ENCODE measurements at places on chromosomes 4 and X.

- no peak for DNase-seq
Measured at GRCh38 chr4:107994894-107995293, 5.2 kb downstream of the HADH start.

- DNase-seq = no peak
Measured at GRCh38 chr4:115470763-115471162, 357.3 kb upstream of the NDST4 start.

GRCh38 chrX:84747516-84747915 is 245.3 kb upstream of the HDX start:
- DNase-seq = no peak

GRCh38 chrX:55006827-55007621 is 6.9 kb downstream of the APEX2 start:
- no peak for DNase-seq

- no peak for DNase-seq
Measured at GRCh38 chr4:121734571-121734970, 30.4 kb downstream of the SMIM43 start.

- no peak for DNase-seq
Measured at GRCh38 chr4:85393201-85393600, 81.7 kb upstream of the ARHGAP24 start.

DNA sequence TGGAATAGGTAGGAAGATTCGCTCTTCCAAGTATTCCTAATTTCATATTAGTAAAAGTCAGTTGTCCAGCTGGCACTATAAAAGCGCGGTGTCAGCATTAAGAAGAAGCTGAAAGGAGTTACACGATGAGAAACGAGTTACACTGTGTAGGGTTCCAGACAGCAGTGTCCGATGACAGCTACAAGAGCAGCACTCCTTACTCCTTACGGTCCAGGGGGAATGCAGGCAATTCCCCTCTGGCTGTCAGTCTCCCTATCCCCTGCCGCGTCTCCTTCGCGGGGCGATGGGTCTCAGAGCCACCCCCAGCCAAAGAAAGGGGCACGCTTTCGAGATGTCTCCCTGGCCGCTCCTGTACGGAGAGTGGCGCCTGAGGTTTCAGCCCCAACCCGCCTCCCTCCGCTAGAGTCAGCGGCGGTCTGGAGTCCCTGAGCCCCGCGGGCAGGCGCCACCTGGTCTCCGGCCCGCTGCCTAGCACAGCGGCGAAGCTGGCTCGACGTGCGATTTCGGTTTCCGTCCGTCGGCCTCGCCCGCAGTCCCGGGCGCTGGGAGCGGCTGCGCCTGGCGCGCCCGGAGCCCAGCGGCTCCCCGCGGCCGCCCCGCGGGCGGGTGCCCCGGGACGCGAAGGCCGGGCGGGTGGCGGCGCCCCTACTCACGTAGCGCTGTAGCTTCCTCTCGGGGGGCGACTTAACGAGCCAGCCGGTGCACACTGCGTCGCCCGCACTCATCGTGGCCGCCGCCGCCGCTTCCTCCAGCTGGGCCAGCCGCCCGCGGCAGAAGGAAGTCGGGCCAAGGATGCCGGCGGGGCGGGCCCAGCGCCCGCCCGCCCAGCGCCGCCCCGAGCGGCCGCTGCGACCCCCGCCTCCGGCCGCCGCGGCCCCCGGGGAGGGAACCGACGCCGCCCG is at the start of gene GAB3:
TSS of gene GAB3 (minus strand) at position 777 of the 902 bp plus-strand sequence. CDS start at position 725, 52 bp downstream.
- DNase-seq = peak; percentile 68

- no peak for DNase-seq
Measured at GRCh38 chr4:90124276-90124675, 2.9 kb upstream of the CCSER1 start.

- no peak for DNase-seq
Measured at GRCh38 chr4:73741031-73741749, 821 bp downstream of the CXCL8 start.

- no peak for DNase-seq
Measured at GRCh38 chr4:17578482-17578891, 1.5 kb downstream of the LAP3 start.

GRCh38 chrX:120672389-120672788 is 42.5 kb upstream of the C1GALT1C1 start:
- DNase-seq = no peak

DNA sequence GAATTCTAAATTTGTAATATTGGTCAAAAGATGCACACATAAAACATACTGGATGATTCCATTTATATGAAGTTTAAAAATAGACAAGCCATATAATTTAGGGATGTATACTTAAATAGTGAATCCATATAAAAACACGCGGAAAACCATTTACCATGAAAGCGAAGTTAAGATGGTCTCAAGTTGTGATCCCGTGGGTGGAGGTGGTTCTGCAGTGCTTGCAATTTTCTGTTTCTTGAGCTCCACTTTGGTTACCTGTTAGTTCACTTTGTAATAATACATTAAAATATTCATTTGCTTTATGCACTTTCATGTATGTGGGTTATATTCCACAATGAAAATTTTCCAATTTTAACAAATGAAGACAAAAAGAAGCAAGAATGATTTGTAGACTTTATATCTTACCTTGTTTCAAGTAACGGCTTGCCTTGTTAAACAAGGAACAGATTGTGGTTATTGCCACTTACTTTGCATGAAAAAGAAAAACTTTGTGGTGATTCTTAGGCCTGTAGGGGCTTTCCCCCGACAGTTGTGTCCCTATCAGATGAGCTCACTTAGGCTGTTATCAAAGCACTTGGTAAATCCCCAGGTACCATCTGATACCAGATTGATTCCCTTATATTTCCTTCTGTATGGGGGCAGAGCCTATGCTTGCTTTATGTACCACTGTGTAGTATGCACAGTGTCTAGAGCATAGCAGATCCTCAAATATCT is 12.2 kb downstream of the UCP1 start:
- no peak for DNase-seq

GRCh38 chr4:159594576-159594975 is 491.7 kb downstream of the RAPGEF2 start:
- DNase-seq = no peak

- DNase-seq = no peak
Measured at GRCh38 chr4:134326866-134327265, 125.3 kb upstream of the PABPC4L start.

DNA sequence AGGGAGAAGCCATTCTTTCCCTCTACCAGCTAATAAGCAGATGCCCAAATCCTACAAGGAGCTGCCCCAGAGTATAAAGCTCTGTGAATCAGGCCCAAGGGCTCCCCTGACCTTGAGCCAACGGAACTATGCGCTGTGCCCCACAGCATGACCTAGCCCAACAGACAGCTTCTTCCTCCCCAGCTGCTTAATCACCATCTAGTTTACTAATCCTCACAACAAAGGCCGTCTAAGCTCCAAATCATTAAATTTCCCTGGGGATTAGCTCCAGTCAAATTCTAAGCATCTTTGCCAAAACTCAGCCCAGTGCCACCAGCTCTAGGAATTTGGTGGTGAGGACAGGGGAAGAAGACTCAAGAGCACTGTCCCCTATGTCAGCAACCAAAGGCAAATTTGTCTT is 113.1 kb downstream of the SHROOM4 start:
- DNase-seq = no peak

DNA sequence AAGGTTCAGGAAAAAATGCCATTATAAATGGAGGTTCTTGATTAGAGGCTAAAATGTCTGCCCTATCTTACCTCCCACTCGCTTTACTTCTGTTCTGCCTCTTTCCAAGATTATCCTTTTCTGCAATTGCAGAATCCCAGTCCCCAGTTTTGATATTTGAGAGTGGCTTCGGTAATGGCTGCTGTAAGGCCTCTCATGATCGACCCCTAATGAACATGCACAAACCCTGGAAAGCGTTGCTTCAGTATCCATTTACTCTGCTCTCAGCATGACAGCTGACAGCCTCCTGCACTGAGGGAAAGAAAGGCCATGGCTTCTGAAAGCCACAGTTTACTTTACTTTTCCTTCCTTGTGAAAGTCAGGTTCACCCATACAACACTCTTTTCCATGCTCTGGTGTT is 325.4 kb upstream of the GALNT7 start:
- DNase-seq = no peak

- no peak for DNase-seq
Measured at GRCh38 chrX:122113376-122113775, 1066.0 kb downstream of the GLUD2 start.

GRCh38 chr4:186201010-186201409 is 9.6 kb downstream of the CYP4V2 start:
- no peak for DNase-seq

- DNase-seq = no peak
Measured at GRCh38 chr4:101651778-101652177, 138.8 kb upstream of the BANK1 start.

GRCh38 chr4:80233390-80233789 is 33.1 kb upstream of the FGF5 start:
- DNase-seq = no peak

DNA sequence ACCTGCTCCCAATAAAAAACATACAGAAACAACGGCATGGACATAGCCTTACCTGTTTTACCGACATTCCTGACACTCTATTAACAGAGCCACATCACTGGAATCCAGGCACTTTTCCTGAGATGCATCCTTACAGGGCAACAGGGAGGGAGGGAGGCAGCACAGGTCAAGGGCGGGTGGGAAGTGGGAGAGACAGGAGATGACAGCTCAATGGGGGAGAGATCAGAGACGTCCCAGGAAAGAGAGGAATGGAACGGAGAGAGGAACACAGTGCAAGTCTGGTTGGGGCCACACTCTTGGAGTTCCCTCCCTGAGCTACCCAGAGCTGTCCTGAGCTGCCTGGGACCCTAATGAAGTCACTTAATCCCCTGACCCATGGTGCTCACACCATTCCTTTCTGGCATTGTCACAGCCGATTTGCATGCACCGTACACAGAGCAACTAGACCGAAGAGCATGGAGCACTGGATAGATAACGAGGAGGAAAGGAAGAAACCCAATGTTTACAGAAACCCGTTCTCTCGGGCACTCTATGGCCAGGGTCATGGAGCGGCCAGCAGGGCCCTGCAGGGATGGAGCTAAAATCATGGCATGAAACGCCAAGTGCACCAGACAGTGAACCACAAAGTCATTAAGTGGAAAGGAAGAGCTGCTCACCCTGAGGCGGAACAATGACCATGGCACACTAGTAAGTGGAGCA is 93.1 kb downstream of the NSUN7 start:
- peak; percentile 48 for DNase-seq

- DNase-seq = no peak
Measured at GRCh38 chrX:77223046-77223445, 224.1 kb upstream of the FGF16 start.

DNA sequence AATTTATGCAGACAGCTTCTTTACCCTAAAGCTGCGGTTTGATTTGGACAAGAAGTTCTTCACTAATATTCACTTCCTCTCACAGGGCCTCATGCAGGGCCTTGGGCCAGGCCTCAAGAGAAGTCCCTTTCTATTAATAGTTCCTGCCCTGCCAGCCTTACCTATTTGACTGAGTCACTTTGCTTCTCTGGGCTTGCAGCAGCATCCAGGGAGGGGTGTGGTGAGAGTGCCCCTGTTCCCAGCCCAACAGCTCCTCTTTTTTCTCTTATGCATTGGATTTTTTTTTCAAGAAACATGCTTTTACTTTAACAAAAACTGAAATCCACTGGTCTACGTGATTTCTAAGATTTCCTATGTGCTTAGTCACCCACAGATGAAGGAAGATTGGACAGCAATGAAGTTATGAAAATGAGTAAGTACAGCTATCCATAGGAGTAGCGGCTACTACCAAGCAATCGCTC is 26.7 kb downstream of the FAM156B start:
- no peak for DNase-seq

DNA sequence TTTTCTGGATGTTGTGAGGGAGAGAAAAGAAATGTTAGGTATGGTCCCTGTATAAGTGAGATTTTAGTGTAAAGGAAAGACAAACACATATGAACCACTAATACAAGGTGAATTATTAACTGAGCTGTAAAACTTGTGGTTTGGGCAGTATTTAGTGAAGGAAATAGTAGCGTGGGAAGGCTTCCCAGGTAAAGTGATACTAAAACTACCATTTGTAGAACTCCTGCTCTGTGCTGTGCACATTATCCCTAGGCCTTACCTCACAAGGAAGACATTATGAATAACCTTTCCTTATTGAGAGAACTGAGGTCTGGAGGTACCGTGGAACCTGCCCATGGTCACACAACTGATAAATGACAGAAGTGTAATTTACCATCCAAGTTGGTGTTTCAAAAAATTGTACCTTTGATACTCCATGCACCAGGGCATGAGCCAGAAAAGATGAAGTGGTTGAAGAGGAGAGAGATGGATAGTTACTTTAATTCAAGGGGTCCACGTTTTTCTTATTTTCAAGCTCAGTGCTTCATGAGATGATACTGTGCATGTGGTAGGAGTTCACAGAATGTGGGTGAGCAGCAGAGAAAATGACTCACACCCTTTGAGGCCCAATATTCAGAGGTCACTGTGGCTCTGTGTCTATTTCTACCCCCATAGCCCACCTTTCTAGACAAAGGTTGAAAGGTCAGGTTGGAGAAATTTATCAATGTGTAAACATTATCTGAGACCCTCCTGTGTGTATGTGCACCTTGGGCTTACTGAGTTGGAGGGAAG is 2.6 kb upstream of the VSIG4 start:
- no peak for DNase-seq

DNA sequence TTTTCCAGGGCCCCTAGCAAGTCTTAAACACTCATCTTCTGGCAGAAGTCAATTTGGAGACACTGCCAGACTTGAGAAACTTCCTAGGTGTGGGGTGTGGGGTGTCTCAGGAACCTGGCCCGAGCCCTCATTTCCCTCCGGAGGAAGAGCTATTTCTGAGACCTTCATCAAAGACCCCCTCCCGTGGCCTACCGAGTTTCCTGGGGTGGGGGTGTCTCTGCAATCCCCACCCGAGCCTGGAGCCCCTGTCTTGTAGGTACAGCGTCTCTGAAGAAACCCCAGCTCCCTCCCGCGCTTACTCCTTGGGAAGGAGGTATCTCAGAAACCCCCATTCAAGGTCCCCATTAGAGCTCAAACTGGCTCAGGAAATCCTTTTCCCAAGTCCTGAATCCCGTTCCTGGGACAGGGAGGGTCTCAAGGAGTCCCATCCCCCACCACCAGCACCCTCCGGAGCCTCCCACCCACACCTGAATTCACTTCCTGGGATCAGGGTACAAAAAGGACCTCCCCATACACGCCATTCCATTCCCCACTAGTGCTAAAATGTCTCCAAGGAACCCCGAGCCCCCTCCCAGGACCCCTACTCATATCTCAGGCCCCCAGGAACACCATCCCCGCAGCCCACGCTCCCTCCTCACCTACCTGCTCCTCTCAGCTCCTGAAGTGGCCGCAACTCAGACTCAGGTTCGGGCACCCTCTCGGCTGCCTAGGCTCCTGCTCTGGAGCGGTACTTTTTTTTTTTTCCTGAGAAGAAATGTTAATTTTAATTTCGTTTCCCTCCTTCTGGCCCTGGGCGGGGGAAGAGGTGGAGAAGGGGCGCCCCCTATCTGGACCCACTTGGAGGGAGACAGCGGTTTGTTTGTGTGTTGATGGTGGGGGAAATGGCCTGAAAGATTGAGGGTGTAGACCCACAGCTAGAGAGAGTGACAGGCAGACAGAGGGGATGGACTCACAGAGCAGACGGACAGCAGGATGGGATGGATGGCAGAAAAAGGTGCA is 1.1 kb downstream of the SLC38A5 start:
- no peak for DNase-seq

GRCh38 chr4:917466-917865 is 14.7 kb downstream of the GAK start:
- no peak for DNase-seq

- no peak for DNase-seq
Measured at GRCh38 chrX:9467751-9468150, 2.9 kb downstream of the TBL1X start.

GRCh38 chrX:13069771-13070416 is 25.5 kb upstream of the FAM9C start:
- DNase-seq = no peak

- no peak for DNase-seq
Measured at GRCh38 chr4:168317621-168318020, 931 bp downstream of the DDX60 start.

- DNase-seq = peak; percentile 77
Measured at GRCh38 chr4:99885063-99885664, 9.1 kb downstream of the LAMTOR3 start.

All from NCI-H1417 (cell line).